NCI-H2029 (cell line): ENCODE measurements at places on chromosomes 16 and 17.

DNA sequence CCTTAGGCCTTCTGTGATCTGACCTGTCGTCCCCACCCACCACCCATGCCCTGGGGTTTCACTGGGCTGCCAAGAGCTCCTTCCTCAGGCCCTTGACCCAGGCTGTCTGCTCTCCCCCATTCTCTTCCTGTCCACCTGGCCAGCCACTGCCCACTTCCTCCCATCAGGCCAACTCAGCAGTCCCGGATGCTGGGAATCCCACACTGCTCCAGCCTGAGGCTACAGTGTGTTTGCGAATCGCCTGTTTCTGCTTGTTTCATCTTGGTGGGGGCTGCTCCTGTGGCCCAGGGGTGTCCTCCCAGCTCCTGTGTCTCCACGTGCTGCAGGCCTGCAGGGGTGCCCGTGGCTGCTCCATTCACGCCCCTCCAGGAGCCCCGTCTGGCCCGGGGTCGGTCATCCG lies 839 bp upstream of the METRN start:
- DNase-seq: no peak

DNA sequence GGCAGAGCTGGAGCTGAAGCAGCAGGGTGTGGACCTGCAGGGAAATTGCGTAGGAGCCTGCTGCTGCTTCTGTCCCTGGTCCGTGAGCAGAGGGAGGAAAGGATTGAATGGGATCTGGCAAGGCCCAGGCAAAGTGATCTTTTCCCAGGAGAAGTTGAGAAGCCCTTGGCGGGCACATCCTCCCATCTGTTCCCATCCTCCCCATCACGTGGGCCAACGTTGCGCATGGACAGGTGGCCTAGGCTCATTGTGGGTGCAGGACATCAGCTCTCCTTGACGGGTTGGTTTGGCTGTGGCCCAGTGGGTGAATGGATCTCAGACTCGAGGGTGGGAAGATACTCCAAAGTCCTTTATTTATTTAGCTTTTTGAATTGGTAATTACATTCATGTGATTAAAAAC lies 29.4 kb upstream of the POLR3E start:
- DNase-seq: peak; percentile 16

DNA sequence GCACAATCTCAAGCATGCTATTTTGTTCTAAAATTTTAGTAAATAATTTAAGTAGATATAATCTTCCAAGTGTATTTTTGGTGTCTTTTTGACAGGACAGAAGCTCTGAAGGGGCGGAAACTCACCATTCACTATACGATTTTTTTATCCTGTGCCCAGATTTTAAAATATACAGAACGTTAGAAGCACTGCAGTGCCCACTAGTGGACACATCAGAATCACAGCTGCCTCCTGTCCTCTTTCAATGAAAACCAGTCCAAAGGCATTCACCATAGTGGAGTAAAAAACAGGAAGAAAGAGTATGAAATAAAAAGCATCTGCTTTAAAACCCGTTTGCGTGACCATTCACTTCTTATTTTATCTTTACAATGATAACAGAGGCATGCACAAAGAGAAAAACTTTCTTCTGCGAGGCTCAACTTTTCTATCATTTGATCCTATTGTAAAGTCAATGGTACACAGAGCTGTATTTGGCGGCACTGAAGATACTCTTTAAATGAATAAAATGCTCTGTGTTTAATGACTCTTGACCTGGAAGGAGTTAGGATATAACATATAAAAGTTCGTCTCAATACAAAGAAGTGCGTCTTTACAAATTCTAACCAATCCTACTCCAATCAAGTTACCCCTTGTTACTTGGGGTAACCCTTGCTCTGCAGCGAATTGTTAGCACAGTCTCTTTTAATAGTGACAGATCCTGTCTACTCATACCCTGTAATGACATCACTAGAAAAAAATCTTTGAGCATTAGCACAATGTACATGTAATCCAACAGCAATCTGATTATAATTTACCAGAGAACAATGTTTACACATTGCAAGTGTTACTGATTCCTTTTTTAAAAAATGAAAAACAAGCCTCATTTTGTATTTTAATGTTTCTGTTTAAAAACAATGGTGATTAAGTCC lies 339.8 kb upstream of the PSMD7 start:
- peak; percentile 13 for DNase-seq

DNA sequence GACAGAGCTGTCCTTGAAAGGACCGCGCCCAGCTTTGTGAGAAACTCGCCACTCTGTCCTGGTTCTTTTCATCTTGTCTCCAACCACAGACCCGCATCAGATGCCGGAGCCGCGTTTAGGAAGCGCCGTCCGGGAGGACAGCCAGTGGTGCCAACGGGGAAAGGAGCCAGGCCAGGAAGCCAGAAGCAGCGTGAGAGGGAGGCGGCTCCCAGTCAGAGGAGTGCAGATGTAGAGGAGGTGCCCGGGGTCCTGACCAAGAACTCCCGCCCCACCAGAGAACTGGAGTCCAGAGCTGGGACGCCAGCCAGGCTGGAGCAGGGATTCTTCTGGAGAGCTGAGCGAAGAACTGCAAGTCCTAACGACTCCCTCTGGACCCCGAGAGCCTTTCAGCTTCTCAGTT lies 49.3 kb upstream of the TNRC6C start:
- DNase-seq: no peak

- no peak for DNase-seq
Observed at GRCh38 chr16:85635545-85636140, 22.5 kb downstream of the GSE1 start.

- peak; percentile 7 for DNase-seq
Observed at GRCh38 chr16:19776565-19776964, 58.5 kb downstream of the IQCK start.

DNA sequence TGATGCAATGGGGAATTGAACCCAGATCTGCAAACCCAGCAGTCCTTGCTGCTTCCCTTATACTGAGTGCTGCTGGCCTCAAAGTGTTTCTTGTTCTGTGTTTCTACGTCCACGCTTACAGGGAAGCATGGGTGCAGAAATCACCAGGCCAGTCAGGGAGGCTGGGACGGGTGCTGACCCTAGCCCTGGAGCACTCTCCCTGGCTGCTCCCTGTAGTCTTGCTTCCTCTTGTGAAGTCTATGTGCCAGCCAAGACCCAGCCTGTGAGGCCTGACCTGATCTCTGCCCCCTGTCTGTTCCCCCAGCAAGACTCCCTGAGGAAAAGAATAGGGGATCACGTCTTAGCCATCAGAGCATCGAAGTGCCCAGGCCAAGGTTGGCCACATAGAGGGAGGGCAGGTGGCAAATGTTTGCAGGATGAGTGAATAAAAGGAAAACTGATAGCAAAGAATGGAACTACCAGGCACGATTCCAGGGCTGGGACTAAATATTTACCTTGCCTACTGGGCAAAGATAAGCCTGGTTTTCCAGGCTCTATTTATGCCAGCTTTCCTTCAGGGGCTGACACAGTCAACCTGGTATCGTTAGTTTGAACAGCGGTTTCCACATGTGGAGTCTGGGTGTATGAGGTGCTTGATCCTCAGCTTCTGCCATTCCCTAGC lies 41.2 kb upstream of the RHOT1 start:
- DNase-seq: peak; percentile 85

DNA sequence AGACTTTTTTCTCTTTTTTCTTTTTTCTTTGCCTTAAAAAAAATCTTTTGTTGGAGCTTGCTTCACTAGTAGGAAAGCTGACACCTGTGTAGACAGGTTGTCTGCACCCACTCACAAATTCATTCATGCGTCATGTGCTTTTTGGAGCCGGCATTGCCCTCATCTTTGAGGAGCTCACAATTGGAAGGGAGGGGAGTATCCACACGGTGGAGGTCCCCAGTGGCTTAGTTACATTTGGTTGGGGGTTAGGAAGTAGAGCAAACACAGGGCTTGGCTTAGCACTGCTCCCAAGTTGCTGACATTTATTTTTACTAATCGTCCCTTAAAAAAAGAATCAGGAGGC lies 18.7 kb upstream of the MEIOB start:
- peak; percentile 76 for DNase-seq

DNA sequence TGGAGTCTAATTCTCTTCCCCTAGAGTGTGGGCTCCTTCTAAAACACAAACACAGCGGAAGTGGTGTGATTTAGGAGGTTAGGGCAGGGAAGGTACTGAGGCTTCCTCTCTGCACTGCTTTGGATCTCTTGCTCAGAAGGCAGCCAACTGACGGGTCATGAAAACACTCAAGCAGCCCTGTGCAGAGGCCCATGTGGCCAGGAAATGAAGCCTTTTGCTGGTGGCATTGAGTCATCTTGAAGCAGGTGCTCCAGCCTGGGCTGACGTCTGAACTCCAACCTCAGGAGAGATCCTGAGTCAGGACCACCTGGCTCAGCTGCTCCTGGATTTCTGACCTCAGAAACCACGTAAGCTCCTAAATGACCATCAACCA lies 72.9 kb downstream of the MRM1 start:
- no peak for DNase-seq

GRCh38 chr16:55126456-55126855 lies 195.8 kb downstream of the IRX5 start:
- no peak for DNase-seq

DNA sequence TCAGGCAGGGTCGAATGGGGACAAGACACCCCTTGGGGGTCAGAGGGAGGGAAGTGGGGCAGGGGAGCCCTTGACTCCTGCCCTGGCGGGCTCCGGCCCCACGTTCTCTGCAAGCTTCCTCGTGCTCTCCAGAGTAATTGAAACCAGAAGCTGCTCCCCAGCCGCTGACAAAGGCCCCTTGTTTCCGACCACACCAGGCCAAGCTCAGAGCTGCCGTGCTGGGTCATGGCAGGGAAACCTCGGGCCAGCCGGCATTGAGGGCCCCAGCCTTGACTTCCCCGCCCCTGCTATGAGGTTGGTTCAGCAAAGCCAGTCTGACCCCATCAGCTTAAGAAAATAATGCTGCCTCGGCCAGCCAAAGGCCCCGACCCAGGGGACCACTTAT lies 43.3 kb downstream of the TIMM22 start:
- DNase-seq: no peak

- DNase-seq: no peak
Observed at GRCh38 chr17:68351395-68351794, 60.1 kb downstream of the ARSG start.
